Activated effector memory CD4-positive, alpha-beta T cell treated with Interleukin-2 at 50 U/mL for 16 hours (primary cell): ENCODE measurements at places on chromosomes 11 and 22.

DNA sequence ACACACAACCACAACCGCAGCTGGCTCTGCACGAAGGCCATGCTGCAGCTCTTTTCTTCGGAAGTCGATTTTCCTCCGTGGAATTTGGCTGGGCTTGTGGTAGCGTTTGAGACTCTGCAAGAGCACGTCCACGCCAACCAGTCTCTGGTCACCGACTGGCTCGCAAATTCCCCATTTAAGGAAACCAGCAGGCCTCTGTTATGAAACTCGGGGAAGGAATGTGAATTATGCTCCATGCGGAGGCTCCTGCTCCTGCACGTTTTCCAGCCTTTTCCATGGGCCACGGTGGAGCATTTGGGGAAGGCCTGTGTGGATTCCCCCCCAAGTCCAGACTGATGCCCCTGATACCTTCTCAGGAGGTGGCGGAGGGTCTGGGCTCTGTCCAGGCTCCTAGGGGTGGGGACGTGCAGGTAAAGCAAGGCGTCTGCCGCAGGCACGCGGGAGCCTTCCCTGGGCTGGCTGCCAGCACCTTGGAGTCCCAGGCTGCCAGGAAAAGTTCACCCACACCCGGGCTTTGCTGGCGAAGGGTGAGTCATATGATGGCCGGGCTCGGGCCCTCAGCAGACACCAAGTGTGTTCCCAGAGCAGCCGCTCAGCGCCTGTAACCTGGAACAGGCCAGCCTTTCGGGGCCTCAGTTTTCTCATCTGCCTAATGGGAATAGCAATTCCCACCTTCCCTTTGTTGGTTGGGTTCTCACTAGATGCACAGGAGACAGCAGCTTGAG is 41.9 kb downstream of the LRP5 start:
- DNase-seq, result no peak

DNA sequence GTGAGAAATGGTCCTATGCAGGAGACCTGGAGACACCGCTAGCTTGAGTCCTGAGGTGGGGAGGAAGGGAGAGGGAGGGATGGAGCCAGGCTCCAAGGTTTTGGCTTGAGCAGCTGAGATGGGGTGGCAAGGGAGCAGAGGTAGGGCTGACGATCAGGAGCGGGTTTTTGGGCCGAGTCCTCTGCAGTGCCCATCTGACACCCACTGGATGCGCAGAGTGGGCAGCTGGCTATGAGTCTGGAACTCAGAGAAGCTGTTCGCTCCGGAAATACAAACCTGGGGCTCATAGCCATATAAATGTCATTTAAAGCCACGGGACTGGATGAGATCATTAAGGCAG is 453 bp upstream of the MAFF start:
- DNase-seq, result no peak

DNA sequence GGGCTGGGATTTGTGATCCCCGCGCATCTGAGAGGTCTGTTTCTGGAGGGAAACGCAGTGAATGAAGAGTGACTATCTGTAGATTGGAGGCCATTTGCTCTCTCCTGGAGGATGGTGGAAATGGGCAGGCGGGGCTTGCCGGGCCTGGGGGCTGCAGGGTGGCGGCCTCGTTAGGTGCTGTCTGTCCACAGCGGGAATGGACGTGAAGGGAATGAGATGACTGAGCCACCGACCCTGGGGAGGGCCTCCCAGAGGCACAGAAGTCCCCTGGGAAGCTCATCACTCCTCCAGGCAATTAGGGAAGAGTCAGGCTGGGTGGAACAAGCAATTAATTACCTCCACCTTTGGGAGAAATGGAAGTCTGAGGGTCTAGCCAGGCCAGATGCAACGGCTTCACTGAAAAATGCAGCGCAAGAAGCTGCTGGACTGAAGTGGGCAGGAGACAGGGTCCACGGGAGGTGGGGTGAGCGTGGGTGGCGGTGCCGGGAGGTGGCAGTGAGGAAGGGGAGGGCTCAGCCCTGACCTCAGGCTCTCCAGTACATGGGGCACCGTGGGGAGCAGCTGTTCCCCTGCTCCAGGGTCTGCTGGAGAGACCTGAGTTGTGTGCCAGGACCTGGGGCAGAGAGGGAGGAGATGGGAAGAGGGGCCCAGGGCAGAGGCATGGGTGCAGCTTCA is 524.5 kb downstream of the BRD1 start:
- no peak for DNase-seq

GRCh38 chr22:24696551-24697001 is 77.9 kb downstream of the PIWIL3 start:
- no peak for DNase-seq

DNA sequence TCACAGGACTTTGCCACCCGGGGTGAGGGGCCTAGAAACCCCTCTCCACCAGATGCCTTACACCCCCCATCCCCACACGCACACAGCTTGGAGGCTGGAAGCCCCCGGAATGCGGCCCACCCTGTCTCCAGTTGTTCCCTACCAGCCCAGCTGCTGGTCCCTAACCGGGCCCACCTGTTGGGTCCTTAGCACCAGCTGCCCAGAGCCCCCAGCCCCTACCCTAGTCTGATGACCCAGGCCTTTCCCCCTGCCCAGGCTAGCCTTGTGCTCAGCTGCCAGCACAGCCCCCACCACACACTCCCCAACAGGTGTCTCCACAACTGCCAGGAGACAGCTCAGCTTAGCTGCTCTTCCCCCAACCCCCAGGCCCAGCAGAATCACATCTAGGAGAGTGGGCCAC is 67.1 kb downstream of the CDKN1C start:
- DNase-seq, result no peak

- no peak for DNase-seq
Measured at GRCh38 chr11:126466236-126467045, 111.0 kb downstream of the ST3GAL4 start.

- DNase-seq, result no peak
Measured at GRCh38 chr11:65586247-65586630, 9.4 kb downstream of the KCNK7 start.

- DNase-seq, result no peak
Measured at GRCh38 chr11:20021212-20021611, 139.1 kb downstream of the DBX1 start.

GRCh38 chr11:120153221-120153620 is 15.3 kb upstream of the TRIM29 start:
- no peak for DNase-seq

DNA sequence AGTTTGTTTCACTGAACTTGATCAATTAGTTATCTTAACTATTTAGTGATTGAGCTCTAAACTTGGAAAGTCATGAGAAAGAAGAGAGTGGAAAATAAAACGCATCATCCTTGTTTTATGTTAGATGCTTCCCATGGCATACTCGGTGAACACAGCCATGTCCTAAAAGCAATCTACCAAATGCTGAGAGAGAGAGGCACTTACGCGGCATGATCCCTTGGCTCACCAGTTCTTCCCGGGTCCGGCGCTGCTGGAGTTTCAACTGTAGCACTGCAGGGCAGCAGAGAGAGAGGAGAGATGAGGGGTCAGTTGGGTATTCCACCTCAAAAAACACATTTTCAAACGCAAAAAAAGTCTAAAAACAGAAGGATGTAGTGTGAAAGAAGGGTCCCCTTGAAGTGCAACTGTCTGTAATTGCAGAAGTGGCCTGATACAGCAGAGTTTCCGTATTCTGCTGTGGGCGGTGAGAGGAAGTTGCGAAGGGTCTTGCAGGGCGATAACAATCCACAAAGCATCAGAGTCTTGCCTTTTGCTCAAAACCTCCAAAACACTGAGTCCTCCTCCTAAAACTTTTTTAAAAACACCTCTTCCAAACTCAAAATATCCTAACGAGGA is 92.7 kb downstream of the SGSM3 start:
- DNase-seq, result peak; percentile 27

- no peak for DNase-seq
Measured at GRCh38 chr22:48265000-48265625, 1502.7 kb downstream of the TBC1D22A start.

DNA sequence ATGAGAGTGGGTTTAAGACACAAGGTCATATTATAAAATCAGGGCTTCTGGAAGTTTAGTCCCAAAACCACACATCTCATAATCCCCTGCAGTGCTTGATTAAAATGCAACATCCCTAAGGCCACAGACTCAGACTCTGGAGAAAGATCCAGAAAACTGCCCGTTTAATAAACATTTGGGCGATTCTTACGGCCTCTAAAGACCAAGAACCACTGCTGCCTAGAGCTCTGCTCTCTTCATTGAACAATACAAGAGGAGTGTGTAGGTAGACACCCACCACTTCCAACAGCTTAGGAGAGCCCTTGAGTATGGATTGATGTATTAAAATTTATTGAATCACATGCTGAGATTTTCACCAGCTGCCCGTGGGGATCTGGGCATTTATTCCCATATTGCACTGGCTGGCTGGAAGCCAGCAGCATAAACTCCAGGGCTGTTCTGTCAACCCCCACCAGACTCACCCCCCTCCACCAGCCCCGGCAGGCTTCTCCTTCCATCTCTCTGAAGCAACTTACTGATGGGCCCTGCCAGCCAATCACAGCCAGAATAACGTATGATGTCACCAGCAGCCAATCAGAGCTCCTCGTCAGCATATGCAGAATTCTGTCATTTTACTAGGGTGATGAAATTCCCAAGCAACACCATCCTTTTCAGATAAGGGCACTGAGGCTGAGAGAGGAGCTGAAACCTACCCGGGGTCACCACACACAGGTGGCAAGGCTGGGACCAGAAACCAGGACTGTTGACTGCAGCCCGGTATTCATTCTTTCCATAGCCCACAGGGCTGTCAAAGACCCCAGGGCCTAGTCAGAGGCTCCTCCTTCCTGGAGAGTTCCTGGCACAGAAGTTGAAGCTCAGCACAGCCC is 749 bp upstream of the BEST1 start:
- no peak for DNase-seq

DNA sequence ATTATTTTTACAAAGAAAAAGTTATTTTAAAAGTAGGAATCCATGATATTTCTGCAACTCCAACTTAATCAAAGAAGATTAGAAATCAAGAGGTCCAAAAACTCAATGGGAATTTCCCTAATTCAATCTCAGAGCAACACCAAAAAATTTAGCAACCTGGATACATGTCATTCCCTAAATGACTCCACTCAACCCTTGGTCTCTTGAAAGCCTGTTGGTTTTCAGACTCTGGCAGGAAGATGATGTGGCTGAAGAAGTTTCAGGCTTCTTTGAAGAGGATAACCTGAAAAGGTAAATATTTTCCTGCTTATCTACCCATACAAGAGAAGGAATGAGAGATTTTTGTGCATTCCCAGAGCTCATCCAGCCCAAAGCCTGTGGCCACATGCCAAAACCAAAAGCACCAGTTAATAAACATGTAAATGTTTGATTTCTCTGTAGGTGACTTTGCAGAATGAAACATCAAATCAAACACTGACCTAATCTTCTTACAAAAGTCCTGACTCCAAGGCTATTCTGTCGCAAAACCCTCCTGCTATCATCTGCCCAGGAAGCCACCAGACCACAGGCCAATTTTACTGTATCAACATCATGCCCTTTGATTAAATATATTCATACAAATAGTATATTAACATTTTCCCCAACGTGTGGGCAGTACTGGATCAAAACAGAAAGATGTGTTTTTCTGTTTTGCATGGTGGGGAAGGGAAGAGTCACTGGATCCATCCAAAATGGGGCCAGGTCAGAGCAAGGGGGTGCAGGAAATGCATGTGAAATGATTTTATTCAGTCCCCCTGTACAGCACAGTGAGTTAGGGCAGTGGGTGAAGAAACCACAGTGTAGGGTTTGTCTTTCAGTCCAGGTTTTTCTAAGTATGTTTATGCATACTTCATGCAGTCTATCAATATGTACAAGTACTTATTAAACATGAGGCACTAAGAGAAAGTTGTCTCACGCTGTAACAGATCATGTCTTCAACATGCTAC is 38.8 kb downstream of the SMCO4 start:
- DNase-seq, result no peak

DNA sequence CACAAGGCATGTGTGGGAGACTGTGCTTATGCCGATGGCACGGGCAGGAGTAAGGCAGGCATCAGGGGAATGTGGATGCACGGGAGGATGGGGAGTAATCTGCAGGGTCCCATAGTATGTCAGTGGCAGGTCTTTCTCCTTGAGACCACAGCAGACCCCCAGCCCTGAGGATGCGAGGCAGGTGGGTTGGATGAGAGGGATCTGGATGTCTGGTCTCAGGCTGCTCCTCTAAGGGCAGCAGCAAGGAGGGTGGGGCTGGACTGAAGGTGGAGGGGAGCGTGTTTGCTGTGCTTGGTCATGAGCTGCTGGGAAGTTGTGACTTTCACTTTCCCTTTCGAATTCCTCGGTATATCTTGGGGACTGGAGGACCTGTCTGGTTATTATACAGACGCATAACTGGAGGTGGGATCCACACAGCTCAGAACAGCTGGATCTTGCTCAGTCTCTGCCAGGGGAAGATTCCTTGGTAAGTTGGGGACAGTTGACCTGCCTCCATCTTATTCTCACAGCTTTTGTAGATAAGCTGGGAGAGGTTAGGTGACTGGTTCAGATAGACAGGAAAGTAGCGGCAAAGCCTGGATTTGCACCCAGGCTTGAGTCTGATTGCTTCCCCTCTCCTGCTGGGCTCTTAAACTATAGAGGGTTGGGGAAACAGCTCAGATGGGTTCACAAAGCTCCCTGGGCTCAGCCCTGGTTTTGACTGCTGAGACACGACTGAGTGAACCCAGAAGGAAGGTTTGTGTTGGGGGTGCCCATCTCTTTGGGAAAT is at the start of gene APOL1:
APOL1 (plus strand) TSS at position 380 of the 769 bp plus-strand sequence. CDS start 1,823 bp downstream, outside the sequence.
- DNase-seq, result no peak

DNA sequence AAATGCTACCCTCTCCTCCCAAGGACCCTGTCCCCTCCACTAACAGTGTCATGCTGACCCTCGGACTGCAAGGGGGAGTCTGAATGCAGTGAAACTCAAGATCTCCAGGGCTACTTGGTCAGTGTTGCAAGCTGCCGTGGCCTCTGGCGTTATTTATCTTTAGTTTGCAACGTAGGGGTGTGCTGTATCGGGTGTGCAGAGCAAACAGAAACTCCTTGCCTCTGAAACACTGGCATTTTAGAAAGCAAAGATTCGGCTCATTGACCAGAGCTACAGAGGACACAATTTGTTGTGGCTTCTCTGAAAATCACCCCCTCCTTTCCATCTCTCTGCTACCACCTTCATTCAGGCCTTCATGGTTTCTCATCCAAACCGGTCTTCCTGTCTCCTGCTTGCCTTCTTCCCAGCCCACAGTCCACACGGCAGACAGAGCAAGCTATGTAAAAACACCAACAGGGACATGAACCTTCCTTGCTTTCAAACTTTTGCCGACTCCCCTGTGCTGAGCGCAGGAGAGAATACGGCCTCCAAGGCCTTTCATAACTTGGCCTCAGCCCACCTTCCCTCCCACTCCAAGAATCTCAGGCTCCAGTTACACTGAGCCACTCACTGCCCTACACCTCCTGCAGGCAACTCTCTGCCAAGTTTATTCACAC is 14.9 kb downstream of the FZD4 start:
- no peak for DNase-seq

DNA sequence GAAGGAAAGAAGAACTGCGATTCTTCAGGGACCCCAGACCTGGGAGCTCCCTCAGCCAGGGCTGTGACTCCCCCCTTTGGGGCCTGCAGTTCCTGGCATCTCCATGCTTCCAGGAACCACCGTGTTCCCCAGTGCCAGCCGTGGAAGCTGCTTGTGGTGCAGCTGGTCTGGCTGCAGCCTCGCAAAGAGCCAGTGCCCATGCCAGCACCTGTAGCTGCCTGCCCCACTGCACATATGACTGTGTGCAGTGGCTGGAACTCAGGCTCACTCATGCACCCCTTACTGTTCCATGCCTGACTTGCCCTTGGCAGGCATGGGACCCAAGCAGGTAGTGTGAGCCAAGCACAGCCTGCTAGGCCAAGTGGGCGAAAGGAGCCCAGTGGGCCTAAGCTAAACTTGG is 401.3 kb downstream of the LRRC4C start:
- DNase-seq, result no peak
